GM23248 (cell line): ENCODE measurements at places on chromosomes 5 and 9.

DNA sequence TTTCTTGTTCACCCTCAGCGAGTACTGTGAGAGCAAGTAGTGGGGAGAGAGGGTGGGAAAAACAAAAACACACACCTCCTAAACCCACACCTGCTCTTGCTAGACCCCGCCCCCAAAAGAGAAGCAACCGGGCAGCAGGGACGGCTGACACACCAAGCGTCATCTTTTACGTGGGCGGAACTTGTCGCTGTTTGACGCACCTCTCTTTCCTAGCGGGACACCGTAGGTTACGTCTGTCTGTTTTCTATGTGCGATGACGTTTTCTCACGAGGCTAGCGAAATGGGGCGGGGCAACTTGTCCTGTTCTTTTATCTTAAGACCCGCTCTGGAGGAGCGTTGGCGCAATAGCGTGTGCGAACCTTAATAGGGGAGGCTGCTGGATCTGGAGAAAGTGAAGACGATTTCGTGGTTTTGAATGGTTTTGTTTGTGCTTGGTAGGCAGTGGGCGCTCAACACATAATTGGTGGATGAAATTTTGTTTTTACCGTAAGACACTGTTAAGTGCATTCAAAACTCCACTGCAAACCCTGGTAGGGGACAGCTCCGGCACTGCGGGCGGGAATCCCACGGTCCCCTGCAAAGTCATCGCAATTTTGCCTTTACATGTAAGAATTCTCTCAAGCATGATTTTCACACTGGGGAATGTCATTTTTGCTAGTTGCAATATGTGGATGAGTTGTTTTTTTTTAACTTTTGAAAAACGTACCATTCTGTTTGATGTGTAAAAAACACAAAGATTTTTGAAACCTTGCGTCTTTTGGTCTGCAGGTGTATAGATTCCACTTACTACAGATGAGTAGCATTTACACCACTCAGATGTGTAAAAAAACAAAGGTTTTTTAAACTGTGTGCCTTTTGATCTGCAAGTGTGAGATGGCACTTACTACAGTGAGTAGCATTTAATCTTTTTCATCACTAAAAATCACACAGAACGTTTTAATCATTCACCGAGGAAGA, 631 bp upstream of the C9orf72 start:
- DNase-seq = peak; percentile 99

DNA sequence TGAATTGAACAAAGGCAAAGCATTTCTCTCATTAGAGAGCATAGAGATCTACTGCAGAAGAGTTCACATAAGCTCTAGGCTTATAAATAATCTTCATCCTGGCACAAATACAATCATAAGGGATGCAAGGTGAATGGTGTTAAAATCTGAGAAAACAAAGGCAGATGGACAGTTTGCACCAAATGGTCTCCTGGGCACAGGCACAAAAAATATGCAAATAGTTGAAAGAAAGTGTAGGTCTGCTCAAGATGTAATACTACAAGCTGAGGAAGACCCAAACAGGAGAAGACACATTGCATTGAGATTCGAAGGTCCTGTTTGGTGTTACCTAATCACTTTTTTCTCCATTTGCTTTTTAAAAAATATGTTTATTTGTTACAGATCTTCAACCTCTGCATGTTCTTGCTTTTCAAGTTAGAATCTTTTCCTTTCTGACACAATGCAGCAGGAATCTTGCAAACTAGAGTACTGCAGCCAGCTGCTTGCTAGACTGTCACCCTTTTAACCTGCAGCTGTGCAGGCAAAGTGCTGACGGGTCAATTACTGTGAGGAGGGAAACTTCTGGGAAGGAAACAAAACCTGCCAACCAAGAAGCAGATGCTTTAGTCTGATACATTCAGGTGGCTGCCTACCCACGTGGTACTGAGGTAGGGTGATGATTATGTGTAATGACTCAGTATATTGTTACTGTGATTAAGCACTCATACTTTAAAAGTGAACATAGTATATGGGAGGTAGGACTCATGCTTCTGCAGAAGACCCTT, 1048.6 kb upstream of the SEMA6A start:
- DNase-seq = no peak

- DNase-seq = peak; percentile 35
Measured at GRCh38 chr9:135908754-135909204, 1.4 kb upstream of the CAMSAP1 start.

DNA sequence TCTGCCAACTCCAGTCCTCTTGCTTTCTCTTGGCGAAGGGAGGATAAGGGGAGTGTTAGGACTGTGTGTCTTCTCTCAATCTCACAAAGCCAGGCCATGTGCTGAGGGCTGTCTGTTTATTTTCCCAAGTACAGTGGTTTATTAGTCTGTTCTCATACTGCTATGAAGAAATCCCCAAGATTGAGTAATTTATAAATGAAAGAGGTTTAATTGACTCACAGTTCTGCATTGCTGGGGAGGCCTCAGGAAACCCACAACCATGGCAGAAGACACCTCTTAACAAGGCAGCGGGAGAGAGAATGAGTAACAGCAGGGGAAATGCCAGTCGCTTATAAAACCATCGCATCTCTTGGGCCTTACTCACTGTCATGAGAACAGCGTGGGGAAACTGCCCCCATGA, 36.2 kb upstream of the CKS2 start:
- peak; percentile 95 for DNase-seq

- DNase-seq = peak; percentile 72
Measured at GRCh38 chr5:172164769-172165212, 23.2 kb downstream of the STK10 start.

DNA sequence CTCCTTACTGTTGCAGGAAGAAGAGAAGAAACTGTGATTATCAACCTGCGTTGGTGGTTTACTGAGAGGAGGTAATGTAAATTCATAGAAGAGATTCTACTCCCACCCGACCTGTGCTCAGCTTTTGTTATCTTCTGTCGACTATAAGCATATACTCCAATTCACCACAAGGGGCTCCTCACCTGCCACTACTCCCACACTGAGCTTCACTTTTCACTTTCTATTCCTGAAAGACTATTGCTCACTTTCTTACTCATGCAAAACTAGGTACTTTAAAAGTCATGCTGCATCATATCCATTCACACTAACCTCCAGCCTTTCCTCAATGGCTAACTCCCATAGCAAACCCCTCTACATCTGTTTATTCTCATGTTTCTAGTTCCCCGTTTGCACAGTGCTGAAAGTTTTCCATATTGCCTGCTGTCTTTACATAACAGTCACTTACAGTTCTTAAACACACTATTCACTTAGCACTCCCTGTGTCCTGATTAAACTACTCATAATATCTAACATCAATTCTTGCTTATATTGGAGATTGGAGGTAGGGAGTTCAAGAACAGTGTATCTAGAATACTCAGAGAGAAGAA, 1062.6 kb downstream of the NR2F1-AS1 start:
- peak; percentile 69 for DNase-seq

DNA sequence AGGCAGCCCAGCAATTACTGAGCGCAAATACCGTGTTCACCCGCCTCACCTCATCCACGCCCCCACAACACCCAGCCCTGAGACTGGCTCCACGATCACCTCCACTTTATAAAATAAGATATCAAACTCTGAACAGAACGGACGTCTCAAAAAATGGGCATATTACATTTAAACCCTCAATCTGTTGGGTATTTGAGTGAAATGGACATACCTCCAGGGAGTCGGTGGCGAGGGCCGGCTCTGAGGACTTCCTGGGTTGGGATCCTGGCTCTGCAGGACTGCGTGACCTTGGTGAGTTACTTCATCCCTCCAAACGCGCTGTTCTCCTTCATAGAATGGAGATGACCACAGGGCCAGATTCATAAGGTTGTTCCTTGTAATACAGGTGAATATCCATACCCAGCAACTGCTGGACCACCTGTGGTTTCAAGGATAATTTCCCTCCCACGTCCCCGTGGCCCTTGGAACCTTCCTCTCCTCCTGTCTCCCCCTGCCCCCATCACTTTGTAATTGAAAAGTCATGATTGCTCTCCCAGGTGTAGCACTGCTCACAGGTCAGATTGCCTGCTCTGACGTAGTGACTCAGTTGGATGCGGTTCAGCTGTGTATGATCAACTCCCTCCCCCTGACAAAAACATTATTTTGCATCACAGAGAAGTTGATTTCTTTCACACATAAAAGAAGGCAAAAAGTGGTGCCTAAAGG, 135.6 kb downstream of the KCNIP1 start:
- DNase-seq = no peak

GRCh38 chr5:180133971-180134508, 62.5 kb upstream of the RNF130 start:
- no peak for DNase-seq

DNA sequence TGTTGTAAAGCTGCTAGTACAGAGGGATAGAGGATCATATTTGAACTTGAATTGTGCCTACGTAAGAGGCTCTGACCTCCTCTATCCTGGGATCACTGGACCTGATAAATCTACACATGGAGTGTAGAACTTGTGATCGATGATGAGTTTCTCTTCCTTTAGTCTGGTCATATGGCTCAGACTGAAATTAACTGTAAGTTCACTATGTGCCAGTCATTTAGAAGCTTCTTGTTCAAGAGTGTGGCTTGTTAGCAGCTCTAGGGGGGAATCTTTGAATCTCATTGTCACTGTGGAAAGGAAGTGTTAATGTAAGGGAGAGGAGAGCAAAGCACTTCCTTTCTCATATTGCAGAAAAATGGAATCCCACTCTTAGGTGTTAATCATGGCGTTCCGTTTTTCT, 12.1 kb downstream of the ZBTB34 start:
- no peak for DNase-seq

DNA sequence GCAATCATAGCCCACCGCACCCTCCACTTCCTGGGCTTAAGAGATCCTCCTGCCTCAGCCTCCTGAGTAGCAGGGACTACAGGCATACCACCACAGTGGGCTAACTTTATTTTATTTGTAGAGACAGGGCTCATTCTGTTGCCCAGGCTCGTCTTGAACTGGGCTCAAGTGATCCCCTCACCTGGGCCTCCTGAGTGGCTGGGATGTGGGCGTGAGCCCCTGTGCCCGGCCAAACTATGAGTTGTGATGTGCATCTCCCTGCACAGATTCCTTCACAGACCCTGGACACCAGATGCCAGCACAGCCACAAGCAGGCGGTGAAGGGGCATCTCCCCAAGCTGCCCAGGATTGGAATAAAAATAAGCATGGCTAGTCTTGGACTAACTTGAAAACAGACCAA, 244.9 kb upstream of the IRX1 start:
- DNase-seq = no peak

- DNase-seq = no peak
Measured at GRCh38 chr5:154410008-154410407, 35.8 kb upstream of the SAP30L start.

- no peak for DNase-seq
Measured at GRCh38 chr9:123108976-123109375, 75.5 kb downstream of the GPR21 start.

- DNase-seq = peak; percentile 59
Measured at GRCh38 chr5:138463419-138464007, 1.8 kb upstream of the EGR1 start.

GRCh38 chr9:19198406-19198805, 32.1 kb upstream of the DENND4C start:
- DNase-seq = no peak

- no peak for DNase-seq
Measured at GRCh38 chr9:2155966-2156365, 140.8 kb downstream of the SMARCA2 start.

DNA sequence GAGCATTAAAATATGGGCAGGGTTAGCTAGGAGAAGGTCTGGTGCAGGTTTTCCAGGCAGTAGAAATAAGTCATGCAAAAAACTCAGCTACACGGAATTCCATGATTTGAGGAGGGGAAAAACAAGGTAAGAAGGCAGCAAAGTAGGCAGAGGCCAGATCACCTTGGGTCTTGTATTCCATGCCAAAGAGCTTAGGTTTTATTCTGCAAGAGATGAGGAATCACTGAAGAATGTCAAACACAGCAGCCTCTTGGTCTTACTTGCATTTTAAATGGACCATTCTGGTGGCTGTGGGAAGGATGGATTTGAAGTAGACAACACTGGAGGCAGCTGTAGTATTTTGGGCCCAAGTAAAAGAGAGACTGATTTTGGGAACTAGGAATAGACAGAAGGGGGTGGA, 8.6 kb downstream of the TRPM3 start:
- no peak for DNase-seq
